ENCODE measurements at places on chromosomes 2 and 18. TPM values are rescaled to one million over a fixed set of nuclear protein-coding genes. Genes with fewer than 3 reads are reported as not detected.

Gene ERFE
- not detected for total RNA-seq

DNA sequence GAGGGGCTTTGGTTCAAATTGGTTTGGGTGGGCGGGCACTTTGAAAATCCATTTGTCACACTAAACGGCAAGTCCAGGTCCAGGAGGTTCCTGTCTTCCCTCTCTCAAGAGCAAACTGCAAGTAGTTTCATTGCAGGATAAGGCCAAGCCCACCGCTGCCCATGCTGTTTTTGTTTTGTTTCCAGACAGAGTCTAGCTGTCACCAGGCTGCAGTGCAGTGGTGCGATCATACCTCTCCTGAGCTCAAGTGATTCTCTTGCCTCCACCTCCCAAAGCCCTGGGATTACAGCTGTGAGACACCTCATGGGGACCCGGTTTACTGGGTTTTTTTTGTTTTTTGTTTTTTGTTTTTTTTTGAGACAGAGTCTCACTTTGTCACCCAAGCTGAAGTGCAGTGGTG is 1.8 kb upstream of the CYBRD1 start:
- no peaks in the 10 kb centered on the region for H3K36me3 ChIP-seq
- no peaks in the 10 kb centered on the region for H3K4me1 ChIP-seq
- H3K27me3 ChIP-seq = no peaks in the 10 kb centered on the region
- H3K4me3 ChIP-seq = no peak overlapping the region
- no peak for DNase-seq

- no peak overlapping the region for H3K27ac ChIP-seq
- no peak for DNase-seq
- H3K36me3 ChIP-seq = no peaks in the 10 kb centered on the region
- no peaks in the 10 kb centered on the region for H3K27me3 ChIP-seq
- no peaks in the 10 kb centered on the region for H3K4me1 ChIP-seq
- H3K4me3 ChIP-seq = no peak overlapping the region
These were observed 144.1 kb downstream of the UBE2E3 start for GRCh38 chr2:181124497-181124896.

DNA sequence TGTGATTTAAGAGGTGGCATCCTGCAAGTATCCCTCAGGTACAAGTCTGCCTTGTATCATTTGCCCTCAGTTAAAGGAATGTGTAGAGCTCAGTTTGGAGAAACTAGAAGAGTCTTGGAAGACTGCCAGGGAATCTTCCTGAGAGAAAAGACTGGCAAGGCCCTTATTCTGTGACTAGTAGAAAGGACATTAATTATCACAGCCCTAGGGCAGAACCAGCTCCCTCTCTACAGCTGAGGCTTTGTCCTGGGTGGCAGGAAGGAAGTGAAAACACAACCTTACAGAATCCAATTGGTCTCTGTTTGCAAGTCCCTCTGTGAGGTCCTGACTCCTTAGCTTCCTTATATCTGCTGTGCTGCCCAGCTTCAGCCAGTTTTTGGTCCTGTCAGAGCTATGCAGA is 385.9 kb upstream of the CYRIA start:
- H3K4me1 ChIP-seq = no peaks in the 10 kb centered on the region
- H3K4me3 ChIP-seq = no peak overlapping the region
- no peak overlapping the region for H3K27ac ChIP-seq
- DNase-seq = no peak
- H3K27me3 ChIP-seq = no peaks in the 10 kb centered on the region
- no peaks in the 10 kb centered on the region for H3K36me3 ChIP-seq
